Adipocyte (in vitro differentiated cells): ENCODE measurements at places on chromosomes 2 and 18.
A peak's percentile ranks its signal among the peaks of the same experiment; 100 is the strongest.

- no peak for DNase-seq
Observed at GRCh38 chr2:107414376-107414775, 412.3 kb upstream of the RGPD4 start.

GRCh38 chr18:42459873-42460272, 504.8 kb downstream of the PIK3C3 start:
- DNase-seq = no peak

- no peak for DNase-seq
Observed at GRCh38 chr2:59585655-59586054, 967.8 kb downstream of the BCL11A start.

- DNase-seq = no peak
Observed at GRCh38 chr2:238345297-238345968, 25.1 kb downstream of the TRAF3IP1 start.

DNA sequence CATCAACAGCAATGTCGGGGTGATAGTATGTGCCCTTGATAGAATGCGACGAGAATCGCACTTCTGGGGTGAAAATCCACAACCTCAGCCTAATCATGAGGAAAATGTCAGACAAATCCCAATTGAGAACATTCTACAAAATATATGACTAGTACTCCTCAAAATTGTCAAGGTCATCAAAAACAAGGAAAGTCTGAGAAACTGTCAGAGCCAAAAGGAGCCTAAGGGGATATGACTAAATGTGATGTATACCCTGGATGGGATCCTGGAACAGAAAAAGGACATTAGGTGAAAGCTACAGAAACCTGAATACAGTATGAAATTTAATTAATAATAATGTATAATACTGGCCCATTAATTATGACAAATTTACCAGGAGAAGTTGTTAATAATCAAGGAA, 7.6 kb upstream of the CACNB4 start:
- no peak for DNase-seq

DNA sequence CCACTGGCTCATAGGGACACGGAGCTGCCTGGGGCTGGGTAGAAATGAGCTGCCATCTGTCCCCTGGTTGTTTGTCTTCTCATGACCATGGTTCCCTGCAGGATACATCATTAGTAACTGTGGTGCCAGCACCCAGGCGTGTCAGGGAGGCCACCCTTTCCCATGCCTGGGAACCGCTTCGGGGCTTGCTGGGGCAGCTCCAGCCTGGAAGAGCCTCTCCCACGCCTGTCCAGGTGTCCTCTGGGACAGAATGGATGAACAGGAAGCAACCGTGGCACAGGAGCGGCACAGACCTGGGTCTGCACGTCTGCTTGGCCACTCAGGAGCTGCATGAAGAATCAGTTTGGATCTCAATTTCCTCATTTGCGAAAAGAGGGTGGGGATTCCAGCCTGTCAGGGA, 34.8 kb downstream of the SDC1 start:
- DNase-seq = no peak

DNA sequence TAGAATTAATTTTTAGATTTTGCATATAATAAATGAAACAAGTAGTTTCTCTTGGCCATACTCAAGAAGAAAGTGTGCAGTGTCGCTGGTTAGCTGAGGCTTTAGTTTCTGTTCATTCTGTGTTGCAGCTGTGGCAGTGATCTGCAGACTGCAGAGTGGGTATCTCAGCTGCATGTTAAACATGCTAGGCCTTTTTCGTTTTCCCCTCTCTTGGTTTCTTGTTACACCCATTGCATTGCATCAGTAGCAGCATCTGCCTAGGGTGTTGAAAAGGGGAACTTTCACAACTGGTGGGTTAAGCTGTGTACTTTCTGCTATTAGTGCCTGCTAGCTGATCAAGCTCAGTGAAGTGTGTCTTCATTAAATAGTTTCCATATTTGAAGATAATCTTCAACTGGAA, 51.3 kb downstream of the ACSL3 start:
- peak; percentile 82 for DNase-seq

GRCh38 chr2:183059561-183059960, 19.0 kb upstream of the DUSP19 start:
- peak; percentile 84 for DNase-seq
